ENCODE measurements at places on chromosomes 3 and 15. TPM values are rescaled to one million over a fixed set of nuclear protein-coding genes. Genes with fewer than 3 reads are reported as not detected.

Gene EXD1
- 0.37 TPM for total RNA-seq

Gene CCR2
- total RNA-seq, result not detected

Gene RSL24D1
- 167 TPM for total RNA-seq

Gene CASR
- not detected for total RNA-seq

Gene HIGD2B
- not detected for total RNA-seq

Gene SOX14
- total RNA-seq, result not detected

Gene RARB
- total RNA-seq, result not detected

Gene GASK1A
- total RNA-seq, result not detected

Gene CCR3
- total RNA-seq, result not detected

Gene SYNPR
- total RNA-seq, result not detected

Gene CHCHD4
- total RNA-seq, result 35.0 TPM

Gene CLEC3B
- total RNA-seq, result not detected

Gene SERINC4
- total RNA-seq, result not detected

Gene THOC7
- total RNA-seq, result 117 TPM

Gene ATP13A5
- total RNA-seq, result not detected

Gene GABRA5
- total RNA-seq, result not detected

Gene CCDC191
- total RNA-seq, result 5.2 TPM

Gene CCRL2
- total RNA-seq, result not detected

Gene GRK7
- not detected for total RNA-seq

Gene TM6SF1
- total RNA-seq, result 0.39 TPM

Gene P2RY1
- 0.28 TPM for total RNA-seq

Gene ZNF385D
- total RNA-seq, result 1.5 TPM

Gene SCG5
- 4.0 TPM for total RNA-seq
